ENCODE measurements at places on chromosomes 1 and 21.
A peak's percentile ranks its signal among the peaks of the same experiment; 100 is the strongest.

GRCh38 chr21:38992737-38993136, 187.0 kb downstream of the ETS2 start:
- no peak for DNase-seq

GRCh38 chr1:68449901-68450300, at the start of gene RPE65:
TSS of gene RPE65 (minus strand) at chr1:68449954. CDS start at chr1:68449905, 49 bp downstream.
- DNase-seq: no peak

DNA sequence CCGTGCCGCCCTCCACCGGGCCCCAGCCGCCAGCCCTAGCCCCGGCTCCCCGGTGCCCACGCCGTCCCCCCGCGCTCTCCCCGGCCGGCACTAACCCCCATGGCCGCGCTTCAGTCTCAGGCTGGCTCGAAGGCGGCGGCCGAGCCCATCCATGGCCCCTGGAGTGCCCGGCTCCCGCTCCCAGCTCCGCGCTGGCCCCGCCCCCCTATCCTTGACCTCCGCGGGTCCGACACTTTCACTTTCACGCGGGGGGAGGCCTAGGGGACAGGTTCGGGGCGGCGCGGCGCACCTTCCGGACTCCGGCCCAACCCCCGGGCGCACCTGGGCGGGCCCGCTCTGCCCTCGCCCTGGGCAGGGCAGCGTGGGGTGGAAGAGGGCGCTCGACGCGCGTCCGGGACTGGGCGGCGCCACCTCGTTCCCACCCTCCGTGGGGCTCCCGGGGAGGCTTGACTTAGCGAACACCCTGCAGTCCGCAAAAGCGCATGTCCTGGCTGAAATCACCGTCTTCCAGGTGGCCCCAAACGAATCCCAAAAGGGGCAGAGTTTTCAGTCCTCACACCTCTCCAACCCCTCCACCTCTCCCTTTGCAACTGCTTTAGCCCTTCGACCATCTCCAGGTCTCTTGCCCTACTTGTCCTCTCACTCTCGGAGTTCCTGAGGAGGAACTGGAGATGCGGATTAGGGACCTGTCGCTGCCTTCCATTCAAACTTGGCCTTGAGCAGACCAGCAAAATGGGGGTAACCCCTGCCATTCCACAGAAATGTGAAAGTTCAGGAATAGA, 3.9 kb upstream of the DENND2D start:
- DNase-seq: peak; percentile 91

- DNase-seq: peak; percentile 94
Measured at GRCh38 chr1:58815069-58815685, 31.3 kb upstream of the JUN start.

- no peak for DNase-seq
Measured at GRCh38 chr1:89907727-89908212, 86.9 kb downstream of the LRRC8D start.

DNA sequence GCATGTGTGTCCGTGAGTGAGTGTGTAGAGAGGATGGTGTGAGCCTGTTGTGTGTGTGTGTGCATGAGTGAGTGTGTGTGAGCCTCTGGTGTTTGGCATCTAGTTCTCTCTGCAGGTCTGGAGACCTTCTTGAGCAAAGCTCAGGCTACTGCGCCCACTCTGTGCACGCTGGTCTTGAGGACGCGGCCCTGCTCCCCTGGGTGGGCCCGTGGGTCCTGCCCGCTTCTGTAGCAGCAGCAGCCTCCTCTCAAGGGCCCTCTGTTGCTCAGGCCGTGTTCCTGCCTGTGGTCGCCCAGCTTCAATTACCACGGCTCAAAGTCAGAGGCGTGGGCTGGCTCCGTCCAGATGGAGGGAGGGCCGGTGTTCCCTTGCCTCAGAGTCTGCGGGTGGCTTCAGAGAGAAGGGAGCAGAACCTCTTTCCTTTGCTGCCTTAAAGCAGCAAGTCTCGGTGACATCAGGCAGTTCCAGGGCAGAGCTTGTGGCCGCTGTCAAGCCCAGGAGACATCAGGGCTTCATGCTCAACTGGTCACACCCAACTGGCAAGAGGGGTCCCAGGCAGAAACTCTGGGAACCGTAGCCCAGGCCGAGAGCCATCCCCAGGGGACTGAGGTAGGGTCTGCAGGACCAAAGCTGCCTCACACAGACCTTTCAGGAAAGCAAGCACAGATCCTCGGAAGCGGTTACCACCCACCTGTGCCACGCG, 270.6 kb upstream of the VAMP3 start:
- DNase-seq: no peak

DNA sequence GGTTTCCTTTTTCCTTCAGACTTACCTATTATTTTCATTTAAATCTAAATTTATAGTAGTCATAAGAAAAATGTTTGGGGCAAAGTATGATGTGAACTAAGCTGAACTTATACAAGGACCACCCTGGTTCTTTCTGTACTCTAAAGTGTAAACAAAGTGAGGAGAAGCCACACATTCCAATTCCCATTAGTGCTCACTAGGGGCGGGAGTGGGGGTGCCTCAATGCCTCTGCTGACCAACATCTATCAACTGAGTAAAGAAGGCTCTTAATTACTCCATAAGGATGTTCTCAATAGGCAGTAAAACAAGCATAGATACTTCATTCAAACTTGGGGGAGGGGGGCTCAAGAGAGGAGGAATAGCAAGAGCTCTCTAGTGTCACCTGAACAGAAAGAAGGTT, 151.7 kb downstream of the CDC42BPA start:
- DNase-seq: no peak

DNA sequence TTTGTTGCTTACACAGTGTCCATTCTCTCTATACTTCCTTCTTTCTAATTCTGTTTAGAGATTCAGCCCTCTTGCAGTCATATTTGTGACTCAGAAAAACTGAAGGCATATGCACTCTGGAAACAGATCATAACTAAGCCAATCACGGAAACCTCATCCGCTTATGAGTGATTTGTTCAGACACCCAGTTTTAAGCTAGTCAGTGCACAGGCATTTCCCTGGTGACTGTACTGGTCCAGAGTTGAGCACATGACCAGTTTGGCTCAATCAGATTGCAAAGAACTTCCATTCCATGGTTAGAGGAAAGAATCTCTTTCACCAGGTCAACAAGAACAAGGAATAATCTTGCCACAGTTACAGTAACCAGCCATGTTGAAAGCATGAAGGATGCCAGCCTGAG, 69.2 kb upstream of the SGIP1 start:
- DNase-seq: no peak

DNA sequence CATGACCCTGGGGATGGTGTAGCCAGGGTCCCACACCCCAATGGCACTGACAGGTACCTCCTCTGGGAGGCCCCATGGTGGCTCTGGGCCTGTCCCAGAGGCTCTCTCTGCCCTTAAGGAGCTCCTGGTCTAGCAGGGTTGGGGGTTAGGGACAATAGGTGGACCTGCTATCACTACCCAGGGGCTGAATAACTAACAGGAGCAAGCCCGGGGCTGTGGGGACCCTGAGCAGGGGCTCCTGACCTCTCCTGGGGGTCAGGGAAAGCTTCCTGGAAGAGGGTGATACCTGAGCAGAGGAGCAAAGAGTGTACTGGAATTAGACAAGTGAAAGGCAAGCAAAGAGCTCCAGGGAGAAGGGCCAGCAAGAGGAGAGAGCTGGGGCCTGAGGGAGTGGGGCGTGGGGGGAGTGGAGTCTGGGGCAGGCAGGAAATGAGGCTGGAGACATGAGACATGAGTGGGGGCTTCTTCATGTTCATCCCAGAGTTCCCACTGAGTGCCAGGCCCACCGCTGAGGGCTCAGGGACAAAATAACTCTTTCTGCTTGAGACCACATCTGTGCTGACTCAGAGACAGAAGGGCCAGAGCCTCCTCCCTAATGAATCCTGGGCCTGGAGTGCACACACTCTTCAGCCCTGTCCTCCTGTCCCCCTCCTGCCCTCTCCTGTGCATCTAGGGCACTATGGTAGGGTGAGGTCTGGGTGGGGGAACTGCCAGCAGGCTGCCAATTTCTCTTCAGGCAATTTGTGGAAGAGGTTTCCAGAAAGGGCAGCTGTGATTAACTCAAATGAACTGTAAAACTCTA, 517.6 kb downstream of the PTPRU start:
- DNase-seq: no peak

DNA sequence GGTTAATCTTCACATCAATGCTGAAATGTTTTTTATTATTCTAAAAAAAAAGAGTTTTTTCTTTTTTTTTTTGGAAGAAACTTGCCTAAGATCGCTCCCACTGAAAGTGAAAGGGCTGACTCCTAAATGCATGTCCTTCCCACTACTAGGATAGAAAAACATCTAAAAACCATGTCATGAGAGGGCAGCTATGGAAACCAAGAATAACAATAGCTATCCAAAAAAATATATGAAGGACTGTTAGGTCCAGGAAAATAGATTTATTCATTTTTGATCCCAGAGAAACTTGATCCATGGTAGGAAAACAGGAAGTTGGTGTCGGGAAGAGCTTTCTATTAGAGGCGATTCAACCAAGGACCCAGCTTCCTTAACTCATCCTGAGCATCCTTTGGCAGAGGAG, 23.1 kb upstream of the ROR1 start:
- no peak for DNase-seq

- DNase-seq: no peak
Measured at GRCh38 chr1:115196296-115196695, 107.0 kb upstream of the TSPAN2 start.

DNA sequence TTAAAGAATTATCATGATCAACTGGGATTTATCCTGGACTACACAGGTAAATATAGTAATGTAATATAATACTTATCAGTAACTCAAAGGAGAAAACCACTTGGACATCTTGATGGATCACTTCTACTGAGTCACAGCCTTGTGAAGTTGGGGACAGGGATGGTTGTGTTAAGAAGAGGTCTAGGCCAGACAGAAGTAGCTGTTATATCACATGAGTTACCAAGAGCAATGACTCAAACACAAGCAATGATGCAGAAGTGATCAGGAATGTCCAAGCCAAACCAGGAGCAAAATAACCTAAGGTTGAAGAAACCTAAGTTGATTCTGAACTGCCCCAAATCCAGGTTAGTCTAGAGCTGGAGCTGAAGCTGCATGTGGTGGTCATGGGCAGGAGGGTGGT, 424.5 kb upstream of the DAB1 start:
- DNase-seq: no peak

All from cardiac septum (tissue), 1 donor.